ENCODE measurements at places on chromosomes 3 and 15.

DNA sequence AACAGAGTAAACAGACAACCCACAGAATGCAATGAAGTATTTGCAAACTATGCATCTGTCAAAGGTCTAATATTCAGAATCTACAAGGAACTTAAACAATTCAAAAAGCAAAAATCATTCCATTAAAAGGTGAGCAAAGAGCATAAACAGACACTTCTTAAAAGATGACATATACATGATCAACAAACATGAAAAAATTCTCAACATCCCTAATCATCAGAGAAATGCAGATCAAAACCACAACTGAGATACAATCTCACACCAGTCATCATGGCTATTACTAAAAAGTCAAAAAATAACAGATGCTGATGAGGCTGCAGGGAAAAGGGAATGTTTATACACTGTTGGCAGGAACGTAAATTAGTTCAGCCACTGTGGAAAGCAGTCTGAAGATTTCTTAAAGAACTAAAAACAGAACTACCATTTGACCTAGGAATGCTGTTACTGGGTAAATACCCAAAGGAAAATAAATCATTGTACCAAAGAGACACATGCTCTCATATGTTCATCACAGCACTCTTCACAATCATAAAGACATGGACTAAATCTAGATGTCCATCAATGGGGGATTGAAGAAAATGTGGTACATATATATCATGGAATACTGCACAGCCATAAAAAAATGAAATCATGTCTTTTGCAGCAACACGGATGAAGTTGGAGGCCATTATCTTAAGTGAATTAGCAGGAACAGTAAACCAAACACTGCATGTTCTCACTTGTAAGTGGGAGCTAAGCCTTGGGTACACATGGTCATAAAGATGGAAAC is 393.3 kb upstream of the CBLB start:
- DNase-seq, result no peak

- no peak for DNase-seq
Observed at GRCh38 chr3:110544730-110545129, 526.9 kb upstream of the NECTIN3 start.

- no peak for DNase-seq
Observed at GRCh38 chr3:34851137-34851536, 788.2 kb upstream of the ARPP21 start.

GRCh38 chr15:99452728-99453636 is 112.8 kb upstream of the MEF2A start:
- DNase-seq, result no peak

GRCh38 chr3:48270306-48270705 is 29.4 kb downstream of the ZNF589 start:
- DNase-seq, result no peak

DNA sequence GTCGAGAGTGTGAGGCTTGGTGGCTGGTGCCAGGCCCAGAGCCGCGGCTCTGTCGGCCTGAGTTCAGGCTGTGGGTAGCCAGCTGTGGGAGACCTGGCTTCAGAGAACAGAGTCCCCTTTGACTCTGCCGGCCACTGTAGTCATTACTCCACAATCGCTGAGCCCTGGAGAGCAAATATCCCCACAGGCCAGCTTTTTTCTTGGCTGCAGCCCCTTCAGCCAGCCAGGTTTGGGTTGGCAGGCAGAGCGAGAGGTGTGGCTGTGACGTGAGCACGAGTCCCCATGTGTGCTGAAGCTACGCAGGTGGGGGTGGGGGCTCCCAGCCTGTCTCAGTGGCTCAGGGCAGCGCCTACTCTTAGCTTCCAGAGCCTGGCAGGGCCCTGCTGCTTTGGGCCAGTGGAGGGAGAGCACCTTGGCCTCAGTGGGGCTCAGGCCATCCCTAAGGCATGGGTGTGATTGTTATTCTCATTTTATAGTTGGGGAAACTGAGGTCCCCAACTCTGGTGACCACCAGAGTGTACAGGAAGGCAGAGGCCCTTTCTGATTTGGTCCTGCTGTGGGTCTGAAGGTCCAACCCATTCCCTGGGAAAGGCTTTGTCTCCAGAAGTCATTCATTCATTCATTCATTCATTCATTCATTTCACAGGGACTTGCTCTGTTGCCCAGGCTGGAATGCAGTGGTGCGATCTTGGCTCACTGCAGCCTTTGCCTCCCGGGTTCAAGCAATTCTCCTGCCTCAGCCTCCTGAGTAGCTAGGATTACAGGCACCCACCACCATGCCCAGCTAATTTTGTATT is 45.7 kb upstream of the LCTL start:
- no peak for DNase-seq

DNA sequence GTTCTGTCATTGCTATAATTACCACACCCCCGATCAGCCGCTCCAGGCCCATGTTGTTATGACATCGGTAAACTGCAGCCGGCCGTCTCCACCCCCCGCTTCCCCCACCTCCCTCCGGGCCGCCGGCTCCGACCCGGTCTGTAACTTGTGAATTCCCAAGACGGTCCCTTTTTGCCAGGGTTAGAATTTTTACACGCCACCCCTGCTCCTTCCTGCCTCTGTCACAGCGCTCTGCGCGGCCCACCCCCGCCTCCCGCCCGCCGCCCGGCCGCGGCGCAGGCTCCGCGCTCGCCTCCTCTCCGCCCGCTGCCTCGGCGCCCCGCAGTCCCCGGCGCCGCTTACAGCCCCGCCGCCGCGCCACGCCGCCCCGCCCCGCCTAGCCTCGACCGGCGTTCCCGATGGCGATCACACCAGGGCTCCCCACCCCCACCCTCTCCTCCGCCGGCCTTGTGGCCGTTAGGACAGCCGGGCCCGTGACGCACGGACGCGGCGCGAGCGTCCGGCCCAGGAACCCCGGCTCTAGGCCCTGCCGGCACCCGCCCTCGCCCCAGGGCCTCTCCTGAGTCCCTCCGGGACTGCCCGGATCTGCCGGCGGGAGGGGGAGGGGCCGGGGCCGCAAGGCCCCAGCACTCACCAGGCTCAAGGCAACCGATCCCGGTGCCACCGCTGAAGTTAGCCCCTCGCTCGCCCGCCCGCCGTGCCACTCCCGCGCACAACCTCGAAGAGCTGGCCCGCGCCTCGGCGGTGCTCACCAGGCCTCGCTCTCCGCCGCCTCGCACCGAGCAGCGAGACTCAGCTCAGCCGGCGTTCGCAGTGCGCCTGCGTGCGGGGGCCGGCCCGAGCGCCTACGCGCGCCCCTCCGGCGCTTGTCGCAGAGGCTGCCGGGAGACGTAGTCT is at the start of gene KPNA1:
TSS of gene KPNA1 (minus strand) at position 817 of the 897 bp plus-strand sequence. CDS start 18,374 bp downstream, outside the sequence.
- peak; percentile 92 for DNase-seq

GRCh38 chr3:159819676-159820075 is 169.0 kb upstream of the IL12A start:
- DNase-seq, result no peak

DNA sequence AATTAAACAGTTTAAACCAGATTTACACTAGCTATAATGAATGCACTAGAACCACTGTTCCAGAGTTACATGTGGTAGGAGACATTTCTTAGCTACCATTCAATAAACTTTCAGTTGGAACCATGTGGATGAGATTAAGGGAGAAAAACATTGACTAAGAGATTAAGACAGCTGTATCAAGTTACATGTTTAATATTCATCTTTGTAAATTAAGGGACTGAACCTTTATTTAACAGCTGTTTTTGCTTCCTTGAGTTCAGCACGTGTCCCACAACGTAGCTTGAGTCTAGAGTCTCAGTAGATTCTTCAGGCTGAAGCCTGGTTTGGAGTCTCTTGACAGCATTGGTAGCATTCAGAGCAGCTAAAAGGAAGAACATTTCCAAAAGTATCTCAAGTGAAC is 27.2 kb upstream of the CFAP44 start:
- no peak for DNase-seq

- DNase-seq, result no peak
Observed at GRCh38 chr3:26675336-26675735, 52.8 kb downstream of the LRRC3B start.

DNA sequence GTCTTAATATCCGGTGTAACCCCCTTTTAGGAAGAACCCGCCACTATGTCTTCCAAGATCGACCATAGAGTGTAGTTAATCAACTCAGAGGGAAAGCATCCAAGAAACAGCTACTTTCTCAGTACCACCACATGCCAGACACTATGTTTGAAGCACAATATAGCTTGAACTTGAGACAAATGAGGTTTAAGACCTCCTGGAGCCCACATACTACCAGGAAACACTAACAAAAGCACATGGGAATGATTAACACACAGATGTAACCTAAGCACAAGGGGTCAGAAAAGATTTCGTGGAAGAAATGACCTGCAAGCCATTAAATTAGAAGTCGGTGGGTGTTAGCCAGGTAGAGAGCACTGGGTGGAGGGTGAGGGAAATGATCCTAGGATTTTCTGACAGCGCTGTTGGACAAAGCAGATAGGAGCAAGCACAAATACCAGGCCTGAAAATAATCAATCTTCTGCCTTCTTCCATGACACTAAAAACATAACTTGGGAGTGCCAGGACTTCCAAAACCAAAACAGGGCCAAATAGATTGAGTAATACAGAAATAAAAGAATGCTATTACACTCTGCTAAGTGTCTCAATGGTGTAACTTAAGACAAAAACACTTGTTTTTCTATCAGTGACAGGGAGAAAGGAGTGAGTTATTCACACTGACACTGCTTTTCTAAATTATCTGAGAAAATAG is 213.7 kb downstream of the FOXP1 start:
- DNase-seq, result no peak

DNA sequence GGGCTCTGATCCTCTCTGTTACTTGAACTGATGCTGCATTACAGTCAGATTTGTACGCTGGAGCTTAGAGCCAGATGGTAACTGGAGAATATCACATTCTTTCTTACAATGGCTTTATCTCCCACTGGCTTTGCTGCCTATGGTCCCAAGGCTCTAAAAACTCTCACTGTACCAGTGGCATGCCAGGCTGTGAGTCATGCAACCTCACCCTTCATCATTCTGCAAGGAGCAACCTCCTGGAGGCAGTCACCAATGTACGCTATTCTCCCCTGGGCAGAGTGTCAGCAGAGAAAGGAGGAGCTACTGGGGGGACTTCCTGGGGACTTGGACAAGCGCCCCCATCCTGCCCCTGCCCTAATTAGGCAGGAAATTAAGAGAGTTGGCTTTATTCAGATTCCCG is 97.9 kb upstream of the EIF1B start:
- DNase-seq, result no peak

DNA sequence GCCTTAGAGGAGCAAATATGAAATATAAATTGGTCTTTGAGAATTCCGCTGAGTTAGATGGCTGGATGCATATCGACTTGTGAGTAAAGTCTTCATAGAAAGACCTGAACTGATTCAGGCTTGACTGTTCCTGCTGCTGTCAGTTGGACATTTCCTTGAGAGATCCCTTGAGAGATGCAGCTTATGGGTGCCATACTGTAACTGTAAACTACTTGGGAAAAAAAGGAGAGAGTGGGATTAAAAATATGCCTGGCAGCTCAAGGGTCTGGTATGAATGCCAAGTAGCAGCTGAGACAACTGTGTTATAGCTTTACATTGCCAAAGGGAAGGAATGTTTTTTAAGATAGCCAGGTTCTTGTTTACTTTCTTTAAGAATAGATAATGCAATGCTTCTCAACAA is 926.6 kb downstream of the EPHA3 start:
- no peak for DNase-seq

GRCh38 chr3:18745472-18745871 is 320.3 kb upstream of the SATB1 start:
- no peak for DNase-seq

GRCh38 chr3:183244219-183244618 is 8.8 kb upstream of the B3GNT5 start:
- DNase-seq, result no peak

GRCh38 chr3:126267976-126268615 is 87.7 kb upstream of the ALDH1L1 start:
- no peak for DNase-seq

- DNase-seq, result no peak
Observed at GRCh38 chr15:47542312-47542989, 174.9 kb upstream of the SEMA6D start.

GRCh38 chr3:137760341-137761098 is 3.6 kb upstream of the SOX14 start:
- DNase-seq, result no peak

GRCh38 chr15:80619680-80620079 is 75.4 kb upstream of the ABHD17C start:
- DNase-seq, result no peak

DNA sequence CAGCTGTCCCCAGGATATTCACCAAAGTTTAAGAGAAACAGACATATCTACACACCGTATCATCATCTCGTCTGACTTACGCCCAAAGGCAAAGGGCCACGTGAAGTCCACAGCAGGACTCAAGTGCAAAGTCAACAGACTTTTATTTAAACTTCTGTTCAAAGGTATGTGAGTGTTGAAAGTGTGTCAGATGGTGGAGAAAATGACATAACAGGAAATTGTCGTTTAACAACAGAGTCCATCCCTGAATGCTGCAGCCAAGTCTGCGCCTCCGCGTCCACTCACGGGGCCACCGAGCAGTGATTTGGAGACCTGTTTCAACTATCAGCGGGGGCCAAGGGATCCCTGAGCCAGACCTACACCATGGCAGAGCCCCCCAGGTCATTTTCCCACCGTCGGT is 165.6 kb downstream of the XXYLT1 start:
- no peak for DNase-seq

GRCh38 chr3:32758375-32758753 is 59.4 kb upstream of the TRIM71 start:
- no peak for DNase-seq

DNA sequence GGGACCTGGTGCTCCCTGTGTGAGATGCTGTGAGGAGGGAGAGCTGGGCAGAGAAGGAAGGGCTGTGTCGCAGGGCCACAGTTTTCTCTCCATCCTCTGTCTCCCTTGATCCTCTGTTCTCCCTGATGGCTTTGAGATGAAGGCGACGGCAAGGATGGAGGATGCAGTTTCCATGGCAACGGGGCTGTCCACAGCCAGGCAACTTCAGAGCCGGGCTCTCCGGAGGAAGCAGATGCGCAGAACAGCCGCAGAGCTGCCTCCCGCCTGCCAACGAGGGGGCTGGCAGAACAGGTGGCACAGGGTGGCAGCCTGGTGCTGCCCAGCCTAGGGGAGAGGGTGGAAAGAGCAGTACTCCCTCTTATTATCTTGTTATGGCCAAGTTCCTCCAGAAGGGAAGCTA is 9.9 kb upstream of the GRM2 start:
- no peak for DNase-seq

DNA sequence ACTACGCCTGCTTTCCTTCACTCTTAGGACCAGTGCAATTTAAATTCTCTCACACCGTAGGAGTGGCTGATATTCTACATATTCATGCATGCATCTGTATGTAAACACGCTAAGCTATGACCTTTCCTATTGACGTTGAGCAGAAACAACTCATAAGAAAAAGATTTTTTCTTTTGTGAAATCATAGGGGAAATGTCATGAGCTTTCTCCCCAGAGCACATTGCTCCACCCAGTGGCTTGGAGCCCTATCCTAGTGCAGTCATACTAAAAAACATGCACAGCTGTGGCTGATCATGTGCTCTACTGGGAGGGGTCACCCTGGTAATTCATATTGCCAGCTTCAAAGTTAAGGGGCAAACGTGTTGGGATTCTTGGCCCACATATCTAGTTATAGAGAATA is 1.8 kb upstream of the MESD start:
- no peak for DNase-seq
